Kidney epithelial cell (primary cell): ENCODE measurements at places on chromosomes 2 and 18.

DNA sequence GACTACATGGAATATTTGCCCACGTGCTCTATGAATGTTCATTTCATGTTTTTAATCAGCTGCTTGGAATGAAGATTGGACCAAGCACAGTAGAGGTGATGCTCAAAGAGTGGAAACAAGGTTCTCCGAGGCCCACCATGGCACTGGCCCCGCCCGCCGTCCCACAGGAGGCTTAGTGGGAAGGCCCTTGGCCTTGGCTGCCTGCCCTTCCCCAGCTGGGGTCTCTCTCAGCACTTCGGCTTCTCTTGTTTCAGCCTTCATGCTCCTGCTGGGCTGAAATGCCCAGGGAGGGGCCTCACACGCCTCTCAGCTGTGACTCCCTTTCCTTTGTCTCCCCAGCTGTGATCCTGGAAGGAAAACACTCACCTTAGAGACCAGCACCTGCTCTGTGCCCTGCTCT lies 833.2 kb downstream of the GALR1 start:
- DNase-seq, result no peak

DNA sequence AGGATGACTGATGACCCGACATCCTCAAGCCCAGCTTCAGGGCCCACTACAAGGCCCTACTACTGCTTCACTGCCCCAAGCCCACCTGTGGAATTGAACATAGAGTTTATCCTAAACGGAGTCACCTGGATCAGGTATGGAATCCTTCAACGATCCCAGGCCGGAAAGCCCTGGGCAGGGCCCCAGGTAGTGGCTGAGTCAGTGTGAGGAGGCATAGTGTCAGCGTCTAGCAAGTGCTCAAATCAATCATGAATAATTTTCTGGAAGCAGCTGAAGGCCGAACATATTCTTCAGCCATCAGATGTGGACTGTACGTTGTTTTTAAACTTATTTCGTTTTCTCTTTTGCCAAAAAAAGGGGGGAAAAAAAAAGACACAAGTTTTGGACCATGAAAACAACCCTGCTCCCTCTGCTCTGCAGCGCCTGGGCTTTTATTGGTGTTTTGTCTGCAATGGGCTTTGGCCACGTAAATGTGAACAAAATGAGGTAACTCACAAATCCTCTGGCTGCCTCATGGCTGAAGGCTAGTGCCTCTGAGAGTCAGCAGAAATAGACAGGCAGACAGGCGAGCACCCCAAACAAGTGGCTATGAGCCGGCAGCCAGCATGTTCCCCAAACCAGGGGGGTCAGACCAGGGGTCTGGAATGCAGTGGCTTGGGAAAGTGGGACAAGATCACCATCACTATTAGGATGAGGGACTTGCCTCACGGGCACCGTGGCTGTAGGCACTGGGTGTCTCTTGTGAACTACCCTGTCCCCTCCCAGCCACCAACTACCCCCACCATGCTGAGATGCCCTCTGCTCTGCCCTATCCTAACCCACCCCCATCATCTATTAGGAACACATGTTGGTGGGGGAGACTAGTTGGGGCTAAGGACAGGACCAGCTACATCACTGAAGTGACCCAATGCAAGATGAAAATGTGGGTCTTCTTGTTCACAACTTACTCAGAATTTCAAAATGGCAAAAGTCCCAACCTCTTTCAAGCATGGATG lies 51.4 kb downstream of the TTC32 start:
- DNase-seq, result no peak

DNA sequence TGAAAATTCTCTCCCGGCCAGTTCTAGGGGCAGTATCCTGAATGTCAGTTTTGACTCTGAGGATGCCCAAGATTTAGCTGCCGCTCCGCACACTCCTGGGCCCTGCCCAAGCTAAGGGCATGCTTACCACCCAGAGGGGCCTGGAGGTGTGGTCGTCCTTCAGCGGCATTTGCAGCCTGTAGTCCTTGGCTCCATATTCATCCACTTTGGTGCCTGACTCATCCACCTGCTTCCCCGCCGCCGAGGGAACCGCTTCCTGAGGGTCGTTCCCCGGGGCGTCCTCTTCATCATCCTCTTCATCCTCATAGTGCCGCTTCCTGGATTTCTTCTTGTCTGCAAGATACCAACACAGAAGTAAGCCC lies 577 bp downstream of the ERCC3 start:
- no peak for DNase-seq

GRCh38 chr2:32272279-32272678 lies 5.4 kb upstream of the YIPF4 start:
- DNase-seq, result no peak

DNA sequence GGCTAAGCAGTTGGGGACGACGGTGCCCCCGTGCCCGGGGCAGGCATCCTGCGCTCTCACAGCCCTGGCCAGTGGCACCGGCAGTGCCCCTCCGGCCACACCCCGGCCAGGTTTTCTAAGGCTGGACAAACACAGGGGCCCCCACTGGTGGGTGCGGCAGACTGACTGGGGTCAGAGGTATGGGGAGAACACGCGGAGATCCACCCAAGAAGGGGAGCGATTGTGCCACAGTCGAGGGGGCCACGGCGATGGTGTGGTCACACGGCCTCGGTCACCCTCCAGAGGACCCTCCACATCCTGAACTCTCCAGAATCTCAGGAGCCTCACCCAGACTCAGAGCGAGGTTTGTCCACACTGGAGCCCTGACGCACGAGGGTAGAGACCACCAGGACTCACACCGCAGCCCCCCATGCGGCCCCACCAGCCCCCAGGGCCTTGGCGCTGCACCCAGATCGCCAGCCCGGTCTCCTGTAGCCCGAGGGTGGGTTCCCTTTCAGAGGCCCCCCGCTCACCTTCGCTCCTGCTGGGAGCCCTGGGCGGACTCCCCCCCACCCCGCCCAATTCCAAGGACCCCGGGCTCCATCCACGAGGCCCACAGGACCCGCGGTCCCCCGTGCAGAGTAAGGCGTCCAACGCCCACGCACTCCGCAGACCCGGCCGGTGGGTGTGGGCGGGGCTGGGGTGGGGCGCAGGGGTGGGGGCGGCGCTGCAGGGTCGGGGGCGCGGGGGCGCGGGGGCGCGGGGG lies 15.2 kb downstream of the PDCD1 start:
- DNase-seq, result no peak

- no peak for DNase-seq
Observed at GRCh38 chr2:28036307-28036706, 145.8 kb downstream of the BABAM2 start.

DNA sequence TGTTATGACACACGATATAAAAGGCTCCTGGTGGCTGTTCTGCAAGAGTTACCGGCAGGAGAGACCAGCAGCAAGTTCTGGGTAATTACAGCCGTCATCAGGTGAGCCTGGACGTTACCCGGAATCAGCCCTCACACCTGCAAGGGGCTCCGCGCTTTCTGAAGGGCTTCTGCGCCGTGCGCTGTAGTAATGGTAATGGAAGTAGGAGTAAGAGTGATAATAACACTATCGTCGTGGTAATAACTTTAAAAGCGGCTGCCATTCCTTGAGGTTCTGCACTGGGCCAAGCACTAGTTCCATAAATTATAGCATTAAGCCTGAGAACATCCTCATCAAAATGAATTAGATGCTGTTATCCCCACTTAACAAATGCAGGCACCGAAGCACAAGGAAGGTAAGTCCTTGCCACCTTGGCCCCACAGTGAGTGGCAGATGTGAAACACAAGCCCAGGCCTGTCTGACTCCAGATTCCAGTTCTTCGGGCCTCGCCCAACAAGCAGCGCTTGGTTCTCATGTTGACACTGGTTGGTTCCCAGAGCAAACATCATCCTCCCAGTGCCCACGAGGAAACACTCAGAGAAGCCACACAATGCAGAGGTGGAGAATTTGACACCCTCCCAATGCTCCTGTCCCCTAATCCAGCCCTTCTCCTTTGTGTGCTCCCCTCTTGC lies 205.2 kb downstream of the EIPR1 start:
- no peak for DNase-seq

GRCh38 chr18:3486512-3486911 lies 36.5 kb downstream of the TGIF1 start:
- no peak for DNase-seq

DNA sequence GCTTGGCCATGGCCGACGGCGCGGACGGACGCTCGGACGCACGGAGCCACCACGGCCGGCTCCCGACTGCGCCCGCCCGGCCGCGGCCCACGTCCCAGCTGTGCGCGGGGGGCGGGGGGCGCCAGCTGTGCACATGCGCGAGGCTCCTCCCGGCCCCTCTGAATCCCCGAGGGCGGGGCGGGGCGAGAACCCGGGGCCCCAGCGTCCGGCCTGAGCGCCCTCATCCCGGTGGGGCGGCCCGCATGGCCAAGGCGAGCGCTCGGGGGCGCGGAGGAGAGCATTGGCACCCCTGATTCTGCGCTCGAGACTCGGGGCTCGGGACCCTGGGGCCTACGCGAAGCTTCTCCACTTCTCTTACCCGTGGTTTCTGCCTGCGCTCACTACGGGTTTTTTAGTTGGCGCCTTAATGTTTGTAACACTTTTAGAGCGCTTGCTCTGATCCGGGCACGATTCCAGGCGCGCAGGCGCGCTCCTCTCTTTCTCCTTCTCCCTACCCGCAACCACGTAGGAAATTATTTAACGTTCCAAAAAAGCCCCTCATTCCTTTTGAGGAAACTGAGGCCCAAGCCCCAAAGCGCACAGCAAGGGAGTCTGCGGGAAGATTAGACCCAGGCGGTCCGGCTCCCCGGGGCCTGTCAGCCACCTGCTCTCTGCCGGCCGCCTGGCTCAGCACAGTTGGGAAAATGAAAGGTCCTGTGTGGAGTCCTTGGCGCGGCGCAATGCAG lies at the start of gene PXDN:
Gene PXDN (minus strand): TSS at position 70 of the 725 bp plus-strand sequence. CDS start 60 bp downstream, at position 10.
- DNase-seq, result no peak

GRCh38 chr18:54612237-54612636 lies 21.2 kb downstream of the DYNAP start:
- DNase-seq, result no peak

DNA sequence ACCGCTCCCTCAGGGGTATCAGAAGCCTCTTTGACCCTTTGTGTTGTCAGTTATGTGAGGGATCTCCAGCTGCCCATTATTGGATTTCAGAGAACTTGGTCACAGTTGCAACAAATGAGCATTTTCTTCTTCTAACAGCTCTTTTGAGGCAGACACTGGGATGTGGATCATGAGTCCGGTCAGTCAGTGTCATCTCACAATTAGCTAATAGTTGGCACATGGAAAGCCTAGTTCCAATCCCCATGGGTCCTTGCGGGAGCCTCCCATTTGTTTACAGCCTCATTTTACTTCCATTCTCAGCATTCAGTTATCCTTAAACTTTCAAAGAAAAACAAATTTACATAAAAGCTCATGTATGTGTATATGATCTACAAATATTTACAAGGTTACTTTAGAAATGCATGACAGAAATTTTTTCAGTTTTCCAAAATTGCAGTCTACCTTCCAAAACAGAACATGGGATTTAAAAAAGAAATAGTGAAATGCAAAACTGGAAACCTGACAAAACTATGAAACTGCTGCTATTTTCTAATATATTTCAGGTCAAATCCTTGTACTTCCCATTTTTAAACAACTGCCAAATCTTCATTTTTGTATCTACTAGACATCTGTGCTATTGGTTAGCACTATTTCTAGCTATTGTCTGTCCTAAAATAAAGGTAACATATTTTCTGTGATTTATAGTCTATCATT lies 547.1 kb upstream of the ZEB2 start:
- no peak for DNase-seq

DNA sequence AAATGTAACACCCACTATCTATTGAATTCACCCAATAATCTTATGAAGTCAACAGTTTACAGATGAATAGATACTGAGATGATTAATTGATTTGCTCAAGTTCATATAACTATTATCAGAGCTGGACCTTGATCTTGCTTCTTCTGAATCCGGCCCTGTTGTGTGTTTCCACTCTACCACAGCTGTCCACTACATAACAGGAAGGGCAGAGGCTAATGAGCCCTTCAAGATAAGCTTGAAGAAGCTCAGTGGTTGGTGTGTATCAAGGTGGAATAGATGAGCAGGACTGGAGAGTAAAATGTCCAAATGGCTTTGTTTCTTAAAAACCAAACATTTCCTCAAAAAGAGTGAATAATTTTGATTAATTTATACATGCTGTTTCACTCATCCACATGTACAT lies 56.4 kb upstream of the ITGB6 start:
- DNase-seq, result no peak

- DNase-seq, result no peak
Observed at GRCh38 chr2:143474586-143474985, 345.4 kb downstream of the ARHGAP15 start.

DNA sequence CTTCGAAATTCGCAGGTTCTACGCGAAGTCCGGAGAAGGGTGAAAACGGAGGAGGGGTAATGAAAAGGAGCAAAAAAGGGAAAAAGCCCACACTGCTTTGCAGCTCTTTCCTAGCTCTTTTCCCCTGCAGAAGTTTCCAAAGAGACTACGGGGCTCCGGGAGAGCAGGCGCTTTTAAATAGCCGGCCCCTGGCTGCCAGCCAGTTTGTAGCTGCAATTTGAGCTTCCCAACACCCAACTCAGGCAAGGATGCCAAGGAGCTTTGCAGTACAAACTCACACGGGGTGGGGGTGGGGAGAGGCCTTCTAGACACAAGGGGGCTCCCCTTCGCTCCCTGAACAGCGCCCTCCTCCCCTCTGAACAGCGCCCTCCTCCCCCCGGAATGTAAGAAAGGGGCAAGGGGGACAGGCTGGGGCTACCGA lies at the start of gene IGFBP5:
Gene IGFBP5 (minus strand): TSS at position 149 of the 421 bp plus-strand sequence. CDS start 774 bp downstream, outside the sequence.
- DNase-seq, result no peak
